ENCODE measurements at places on chromosomes 2 and 18.
A peak's percentile ranks its signal among the peaks of the same experiment; 100 is the strongest.

- no peak for DNase-seq
Measured at GRCh38 chr2:210630873-210631560, 74.6 kb downstream of the CPS1 start.

GRCh38 chr2:236904389-236905263 lies 181.1 kb upstream of the COPS8 start:
- DNase-seq: no peak

GRCh38 chr18:26545335-26546123 lies 2.8 kb downstream of the KCTD1 start:
- DNase-seq: no peak

- no peak for DNase-seq
Measured at GRCh38 chr2:217153510-217153909, 293.6 kb upstream of the TNP1 start.

- DNase-seq: no peak
Measured at GRCh38 chr2:210616074-210616473, 59.7 kb downstream of the CPS1 start.

- no peak for DNase-seq
Measured at GRCh38 chr2:224046752-224047151, 7.7 kb upstream of the SERPINE2 start.

DNA sequence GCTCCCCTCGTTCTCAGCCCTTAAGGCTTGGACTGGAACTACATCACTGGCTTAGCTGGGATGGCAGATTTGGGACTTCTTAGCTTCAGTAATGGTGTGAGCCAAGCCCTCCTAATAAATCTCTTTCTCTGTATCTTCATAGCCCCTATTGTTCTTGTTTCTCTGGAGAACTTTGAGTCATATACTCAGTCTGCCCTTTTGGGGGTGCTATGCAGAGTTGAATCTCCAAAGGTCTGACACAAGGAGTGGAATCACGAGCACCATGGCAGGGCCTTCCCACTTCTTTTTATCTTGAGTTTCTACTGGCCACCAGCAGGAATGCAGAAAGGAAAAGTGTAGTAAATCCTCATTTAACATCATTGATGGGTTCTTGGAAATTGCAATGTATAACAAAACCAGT lies 13.3 kb upstream of the TGFA start:
- DNase-seq: no peak

DNA sequence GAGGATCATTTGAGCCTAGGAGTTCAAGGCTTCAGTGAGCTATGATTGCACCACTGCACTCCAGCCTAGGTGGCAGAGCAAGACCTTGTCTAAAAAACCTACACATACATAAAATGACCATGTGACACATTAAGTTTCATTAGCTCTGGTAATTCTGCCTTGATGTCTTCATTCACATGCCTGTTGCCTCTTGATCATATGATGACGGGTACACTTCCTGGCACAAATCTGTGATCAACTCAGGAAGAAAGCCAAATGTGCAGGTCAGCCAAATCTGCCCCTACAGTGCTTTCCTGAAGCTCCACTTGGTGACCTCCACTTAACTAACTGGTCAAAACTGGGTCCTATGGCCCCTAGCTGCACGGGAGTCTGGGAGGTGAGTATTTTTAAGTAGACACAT lies 54.4 kb upstream of the B3GNT7 start:
- DNase-seq: no peak

DNA sequence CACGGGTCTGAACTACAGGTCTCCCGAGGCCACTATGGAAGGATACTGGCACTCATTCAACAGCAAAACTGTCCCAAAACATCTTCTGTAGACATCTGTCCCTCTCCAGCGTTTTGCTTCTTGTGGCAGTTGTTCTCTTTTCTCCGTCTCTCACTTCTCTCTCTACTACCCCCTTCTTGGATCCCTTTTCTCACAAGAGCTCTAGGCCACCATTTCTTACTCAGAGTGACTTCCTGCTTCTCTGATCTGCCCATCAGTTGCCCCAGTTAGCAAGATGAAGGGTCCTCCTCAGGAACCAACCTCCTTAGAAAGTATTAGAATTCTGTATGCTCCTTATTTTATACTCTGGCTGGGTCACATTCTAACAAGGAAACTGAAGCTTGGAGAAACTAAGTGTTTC lies 32.6 kb downstream of the BCL2 start:
- no peak for DNase-seq

DNA sequence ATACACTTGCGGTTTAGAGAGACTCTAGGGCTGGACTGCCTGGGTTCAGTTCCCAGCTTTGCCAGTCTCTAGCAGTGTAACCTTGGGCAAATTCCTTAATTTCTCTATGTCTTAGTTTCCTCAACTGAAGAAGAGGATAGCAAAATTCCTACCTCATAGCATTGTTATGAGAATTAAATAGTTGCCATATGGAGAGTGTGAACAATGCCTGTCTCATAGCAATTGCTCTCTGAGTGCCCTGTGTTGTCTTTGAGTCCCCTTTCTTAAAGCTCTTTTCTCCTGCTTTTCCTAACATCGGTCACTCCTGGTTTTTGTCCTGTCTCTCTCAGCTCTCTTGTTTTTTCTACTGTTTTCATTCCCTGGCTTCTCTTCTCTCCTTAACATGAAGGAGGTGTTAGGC lies 116.8 kb upstream of the ALPP start:
- no peak for DNase-seq

- DNase-seq: no peak
Measured at GRCh38 chr2:47321006-47321405, 82.0 kb upstream of the MSH2 start.

- no peak for DNase-seq
Measured at GRCh38 chr2:54503192-54503591, 47.1 kb downstream of the SPTBN1 start.

DNA sequence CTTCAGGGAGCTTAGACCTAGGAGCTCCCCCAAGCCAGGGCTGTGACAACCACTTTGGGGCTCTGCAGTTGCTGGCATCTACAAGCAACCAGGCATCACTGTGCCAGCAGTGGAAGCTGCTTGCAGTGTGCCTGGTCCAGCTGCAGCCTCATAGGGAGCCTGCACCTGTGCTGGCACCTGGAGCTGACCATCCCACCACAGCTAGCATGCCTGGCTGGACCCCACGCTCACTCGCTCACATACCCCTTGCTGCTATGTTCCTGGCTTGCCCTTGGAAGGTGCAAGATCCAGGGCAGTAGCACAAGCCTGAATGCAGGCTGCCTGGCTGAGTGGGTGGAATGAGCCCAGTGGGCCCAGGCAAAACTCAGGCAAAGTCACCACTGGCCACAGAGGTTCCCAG lies 82.5 kb downstream of the ZNF804A start:
- no peak for DNase-seq

GRCh38 chr18:23953984-23954383 lies 60.6 kb upstream of the TTC39C start:
- DNase-seq: no peak

DNA sequence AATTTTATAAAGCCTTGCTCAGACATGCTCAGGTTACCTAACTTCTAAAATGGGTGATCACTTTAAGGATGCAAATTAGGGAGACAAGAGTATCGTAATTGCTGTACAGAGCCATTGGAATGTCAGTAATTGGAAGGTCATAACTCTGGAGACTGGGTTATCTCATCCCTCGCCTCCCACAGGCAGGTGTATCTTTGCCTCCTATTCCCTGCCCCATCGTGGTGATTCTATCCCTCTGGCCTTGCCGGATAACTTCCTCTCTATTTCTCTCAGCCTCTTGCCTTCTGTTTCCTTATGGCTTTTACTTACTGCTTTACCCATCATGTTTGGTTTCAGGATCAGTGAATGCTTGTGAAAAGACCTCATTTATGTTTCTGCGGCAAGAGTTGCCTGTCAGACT lies 2.5 kb downstream of the PDK1 start:
- no peak for DNase-seq

DNA sequence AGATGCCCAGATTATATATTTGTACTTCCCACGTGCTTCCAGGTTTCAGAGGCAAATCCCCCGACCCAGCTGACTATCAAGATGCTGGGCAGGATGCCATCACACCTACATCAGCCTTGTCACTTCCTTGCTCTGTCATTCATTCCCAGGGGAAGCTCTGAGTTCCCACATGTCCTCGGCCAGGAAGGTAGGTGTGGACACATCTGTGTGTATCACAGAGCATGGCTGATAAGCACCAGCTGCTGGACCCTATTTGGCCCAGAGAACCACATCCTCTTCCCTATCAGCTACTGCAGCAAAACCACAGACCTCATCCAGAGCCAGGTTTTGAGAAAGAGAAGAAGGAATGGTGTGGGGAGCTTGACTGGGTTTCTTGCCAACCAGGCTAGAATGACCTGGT lies 31.9 kb upstream of the ITGA6 start:
- DNase-seq: no peak

- no peak for DNase-seq
Measured at GRCh38 chr2:457792-458424, 170.0 kb upstream of the ALKAL2 start.

DNA sequence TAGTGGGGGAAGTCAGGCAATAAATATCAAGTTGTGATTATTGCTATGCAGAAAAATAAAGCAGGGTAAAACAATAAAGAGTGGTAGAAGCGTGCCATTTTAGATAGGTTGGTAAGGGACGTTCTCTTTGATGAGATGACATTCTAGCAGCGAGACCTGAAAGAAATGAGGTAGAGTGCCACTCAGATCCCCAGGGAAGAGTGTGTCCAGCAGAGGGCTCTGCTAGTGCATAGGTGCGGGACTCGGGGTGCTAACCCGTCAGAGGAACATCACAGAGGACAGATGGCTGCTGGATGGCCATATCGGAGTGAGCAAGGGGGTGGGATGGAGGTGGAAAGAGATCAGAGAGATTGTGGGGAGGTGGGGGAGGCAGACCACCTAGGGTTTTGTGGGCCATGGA lies 16.3 kb upstream of the GTF2A1L start:
- no peak for DNase-seq

DNA sequence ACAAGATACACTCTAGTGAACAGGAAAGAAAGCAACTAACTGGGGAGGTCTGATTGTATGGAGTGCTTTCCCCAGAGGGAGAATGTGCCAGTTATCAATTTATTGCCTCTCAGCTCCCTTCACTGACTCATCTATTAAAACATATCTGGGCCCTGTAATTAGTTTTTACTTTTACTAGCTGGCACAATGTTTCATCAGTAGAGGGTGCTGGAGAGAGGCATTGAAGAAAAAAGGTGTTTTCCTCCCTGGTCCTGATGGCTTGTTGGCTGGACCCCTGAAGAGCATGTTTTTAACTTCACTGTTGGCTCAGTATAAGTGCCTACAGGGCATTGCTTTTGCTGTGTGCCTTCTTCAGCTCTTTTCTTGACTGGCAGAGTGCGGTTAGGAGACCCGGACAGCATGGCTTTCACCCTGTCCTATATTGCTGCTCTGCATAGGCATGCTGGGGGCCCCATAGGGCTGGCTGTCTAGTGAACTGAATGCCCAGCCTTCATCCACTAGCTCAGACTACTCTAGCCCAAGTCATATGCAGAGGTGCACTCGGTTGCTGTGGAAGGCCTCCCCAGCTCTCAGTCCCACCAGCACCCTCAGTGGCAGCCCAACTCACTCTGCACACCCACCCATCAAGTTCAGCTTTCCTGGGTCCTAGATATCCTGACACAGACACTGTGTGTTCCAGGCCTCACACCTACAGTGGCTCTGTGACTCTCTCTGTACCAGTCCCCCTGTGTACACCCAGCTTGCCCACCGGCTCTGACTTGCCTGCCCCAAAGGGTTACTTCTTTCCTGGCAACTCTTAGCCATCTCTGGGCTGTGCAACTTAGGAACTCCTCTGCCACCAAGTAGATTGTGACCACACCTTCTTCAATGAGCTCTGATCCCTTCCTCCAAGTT lies 62.3 kb upstream of the ACYP2 start:
- no peak for DNase-seq

DNA sequence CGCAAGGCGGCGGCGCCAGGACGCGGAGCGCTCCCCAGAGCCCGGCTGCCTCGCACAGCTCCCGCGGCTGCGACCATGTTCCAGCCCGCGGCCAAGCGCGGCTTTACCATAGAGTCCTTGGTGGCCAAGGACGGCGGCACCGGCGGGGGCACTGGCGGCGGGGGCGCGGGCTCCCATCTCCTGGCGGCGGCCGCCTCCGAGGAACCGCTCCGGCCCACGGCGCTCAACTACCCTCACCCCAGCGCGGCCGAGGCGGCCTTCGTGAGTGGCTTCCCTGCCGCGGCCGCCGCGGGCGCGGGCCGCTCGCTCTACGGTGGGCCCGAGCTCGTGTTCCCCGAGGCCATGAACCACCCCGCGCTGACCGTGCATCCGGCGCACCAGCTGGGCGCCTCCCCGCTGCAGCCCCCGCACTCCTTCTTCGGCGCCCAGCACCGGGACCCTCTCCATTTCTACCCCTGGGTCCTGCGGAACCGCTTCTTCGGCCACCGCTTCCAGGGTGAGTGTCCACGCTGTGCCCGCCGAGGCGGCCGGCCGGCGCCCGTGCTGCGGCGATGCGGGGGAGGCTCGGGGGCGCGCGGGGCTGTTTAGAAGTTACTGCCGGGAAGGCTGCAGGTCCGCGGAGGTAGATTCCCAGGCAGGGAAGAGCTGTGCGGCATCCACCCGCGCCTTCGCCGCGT lies 696 bp downstream of the EMX1 start:
- DNase-seq: no peak

GRCh38 chr2:143078104-143078503 lies 51.1 kb upstream of the ARHGAP15 start:
- no peak for DNase-seq

DNA sequence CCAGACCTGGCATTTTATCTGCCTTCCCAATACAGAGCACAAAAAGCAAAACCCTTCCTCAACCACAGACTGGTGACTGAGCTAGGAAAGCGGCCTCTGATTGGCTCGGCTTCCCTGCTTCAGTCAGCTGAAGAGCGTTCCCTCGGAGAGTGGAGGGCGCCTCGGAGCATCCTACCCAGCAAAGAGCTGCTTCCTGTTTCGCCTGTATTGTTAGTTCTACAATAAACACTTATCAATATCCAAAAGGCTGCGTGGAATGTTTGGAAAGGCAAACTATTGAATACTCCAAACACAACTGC lies 125.0 kb downstream of the CACNB4 start:
- peak; percentile 77 for DNase-seq

DNA sequence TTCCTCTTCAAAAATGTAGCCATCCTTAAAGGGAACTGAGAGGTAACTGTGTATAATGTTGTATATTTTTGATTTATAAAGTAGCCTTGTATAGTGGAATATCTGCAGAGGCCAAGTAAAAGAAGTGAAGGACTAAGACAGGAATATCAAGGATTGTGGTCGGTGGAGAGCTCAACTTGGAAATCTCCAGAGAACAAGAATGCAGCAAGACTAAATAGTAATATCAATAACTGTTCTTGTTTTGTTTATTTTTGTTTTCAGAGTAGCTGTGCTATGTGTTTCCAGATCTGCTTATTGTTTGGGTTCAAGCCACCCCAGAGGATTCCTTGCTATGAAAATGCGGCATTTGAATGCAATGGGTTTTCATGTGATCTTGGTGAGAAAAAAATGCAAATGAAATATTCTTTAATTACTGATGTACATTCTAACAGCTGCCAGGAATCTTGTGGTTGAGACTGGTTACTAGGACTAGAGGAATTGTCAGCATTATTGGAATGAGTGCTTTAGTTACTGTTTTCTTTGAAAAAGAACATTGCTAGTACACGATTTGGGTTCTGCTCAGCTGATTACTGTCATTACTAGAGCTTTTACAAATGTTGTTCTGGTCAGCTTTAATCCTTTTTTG lies 25.0 kb downstream of the FASTKD2 start:
- no peak for DNase-seq

All from occipital lobe (tissue), 3 donors.